ENCODE measurements at places on chromosomes 2 and 18.

DNA sequence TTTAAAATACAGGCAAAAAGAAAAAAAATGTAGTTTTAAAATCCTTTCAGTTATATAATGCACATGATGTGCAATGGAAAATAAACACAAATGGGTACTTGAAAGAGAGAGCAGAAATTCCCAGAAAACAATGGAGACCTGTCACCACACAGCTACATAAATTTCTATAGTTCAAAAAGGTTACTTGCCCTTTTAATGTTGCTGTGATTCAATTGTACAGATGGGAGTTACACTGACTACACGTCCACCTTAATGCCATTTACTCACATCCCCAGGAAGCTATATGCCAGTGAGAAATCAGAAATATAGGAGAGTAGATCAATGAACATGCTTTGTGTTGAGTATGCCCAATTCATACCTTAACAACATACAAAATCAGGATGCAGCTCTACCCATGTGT lies 269.6 kb downstream of the ERBB4 start:
- DNase-seq: no peak

GRCh38 chr18:7452331-7452730 lies 114.8 kb upstream of the PTPRM start:
- peak; percentile 17 for DNase-seq

GRCh38 chr2:213232649-213233437 lies 51.4 kb upstream of the SPAG16 start:
- peak; percentile 25 for DNase-seq

DNA sequence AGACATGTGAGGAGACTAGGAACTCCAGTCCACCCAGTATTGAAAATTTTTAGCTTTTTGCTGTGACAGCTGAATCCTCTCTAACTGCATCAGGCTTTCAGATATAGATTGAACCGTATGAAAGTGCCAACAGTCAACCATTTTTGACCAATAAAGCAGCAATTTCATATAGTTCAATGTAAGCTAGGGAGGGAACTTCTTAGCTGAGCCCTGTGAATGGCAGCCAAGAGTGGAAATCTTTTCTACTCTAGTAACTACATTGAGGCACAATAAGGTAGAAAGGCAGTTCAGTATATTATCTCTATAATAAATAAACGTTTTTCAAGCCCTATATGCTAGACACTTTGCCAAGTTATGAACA lies 96.3 kb upstream of the TANK start:
- DNase-seq: no peak

DNA sequence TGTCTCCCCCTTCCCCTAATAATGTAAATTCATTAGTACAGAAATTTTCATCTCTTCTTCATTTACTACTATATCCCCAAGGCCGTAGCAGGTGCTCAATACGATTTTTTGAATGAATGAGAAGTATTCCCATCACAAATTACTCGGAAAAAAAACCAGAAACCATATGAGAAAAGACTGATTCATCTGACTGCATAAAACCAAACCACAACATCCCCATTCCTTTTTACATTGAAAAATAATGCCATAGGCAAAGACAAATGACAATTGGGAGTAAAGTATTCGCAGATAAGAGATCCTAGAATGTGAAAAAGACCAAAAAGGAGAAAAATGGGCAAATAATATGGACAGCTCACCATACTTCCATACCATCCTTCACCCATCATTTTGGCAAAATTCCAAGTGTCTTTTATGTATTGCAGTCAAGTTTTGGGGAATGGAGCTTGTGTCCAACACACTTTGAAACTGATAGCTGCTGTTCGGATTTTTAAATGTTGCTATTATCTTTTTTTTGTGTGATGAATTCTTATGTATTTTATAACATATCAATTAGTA lies 1.5 kb downstream of the ZC3H8 start:
- DNase-seq: no peak

DNA sequence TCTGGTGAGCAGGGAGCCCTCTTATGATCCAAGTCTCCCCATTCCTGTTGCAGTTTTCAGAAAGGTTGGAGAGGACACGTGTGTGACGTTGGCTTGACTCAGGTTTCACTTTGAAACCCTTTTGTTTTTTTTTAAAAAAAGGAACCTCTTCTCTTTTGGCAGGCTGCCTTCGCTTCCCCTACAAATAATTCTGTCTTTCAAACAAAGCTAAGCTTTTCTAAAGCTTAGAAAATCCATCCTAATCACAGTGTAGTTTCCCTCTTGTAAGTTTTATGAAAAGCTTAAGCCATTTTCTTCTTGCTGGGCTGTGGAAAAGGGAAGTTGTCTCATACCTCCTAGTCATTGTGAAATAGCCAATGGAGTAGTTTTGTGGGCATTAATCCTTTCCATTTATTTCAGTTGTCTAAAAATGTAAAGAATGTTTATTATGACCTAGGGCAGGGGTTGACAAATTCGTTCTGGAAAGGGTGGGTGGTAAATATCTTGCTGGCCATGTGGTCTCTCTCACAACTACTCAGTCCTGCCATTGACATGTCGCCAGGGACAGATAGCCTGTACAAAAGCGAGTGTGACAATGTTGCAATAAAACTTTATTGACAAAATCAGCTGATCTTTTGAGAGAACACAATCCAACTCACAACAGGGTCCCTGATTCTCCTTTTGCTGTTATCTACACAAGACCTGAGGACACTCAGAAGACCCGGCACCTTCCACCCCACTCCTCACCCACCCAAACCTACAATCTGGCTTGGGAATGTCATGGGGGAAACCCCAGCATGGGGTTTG lies 878.8 kb downstream of the RNF144A start:
- no peak for DNase-seq

Data from activated CD4-positive, alpha-beta T cell treated with anti-CD3 and anti-CD28 coated beads for 48 hours (primary cell).